ENCODE measurements at places on chromosomes 2 and 18.

DNA sequence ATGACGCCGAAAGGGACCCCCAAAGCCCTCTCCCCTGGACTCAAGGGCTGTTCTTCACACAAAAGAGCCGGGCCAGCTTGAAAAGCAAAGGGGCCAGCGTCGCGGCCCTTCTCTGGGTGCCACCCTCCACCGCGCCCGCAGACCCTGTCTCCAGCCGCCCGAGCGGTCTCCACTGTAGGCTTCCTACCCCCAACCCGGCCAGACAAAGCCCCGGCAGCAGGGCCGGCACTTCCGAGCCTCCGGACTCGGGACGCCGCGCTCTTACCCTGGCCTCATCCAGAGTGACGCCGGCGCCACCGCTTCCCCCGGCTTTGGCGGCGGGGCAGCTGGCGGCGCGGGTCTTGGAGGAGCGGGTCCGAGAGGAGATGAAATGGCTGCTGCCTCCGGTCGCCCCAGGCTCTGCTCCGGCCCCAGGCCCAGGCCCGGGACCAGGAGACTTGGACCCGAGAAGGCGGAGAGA is 603 bp downstream of the ATAD2B start:
- DNase-seq, result peak; percentile 64

DNA sequence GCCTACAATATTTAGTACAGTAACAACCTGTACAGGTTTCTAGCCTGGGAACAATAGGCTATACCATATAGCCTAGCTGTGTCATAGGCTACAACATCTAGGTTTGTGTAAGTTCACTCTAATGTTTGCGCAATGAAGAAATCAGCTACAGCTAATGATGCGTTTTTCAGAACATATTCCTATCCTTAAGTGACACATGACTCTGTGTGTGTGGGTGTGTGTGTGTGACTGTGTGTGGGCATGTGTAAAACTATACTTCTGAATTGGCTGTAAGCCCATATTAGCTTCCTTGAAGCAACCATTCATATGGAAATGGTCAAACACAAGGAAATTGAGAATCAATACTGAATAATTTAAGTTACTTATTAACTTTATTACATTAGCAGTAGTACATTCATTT is 120.8 kb upstream of the SULT1C3 start:
- no peak for DNase-seq

DNA sequence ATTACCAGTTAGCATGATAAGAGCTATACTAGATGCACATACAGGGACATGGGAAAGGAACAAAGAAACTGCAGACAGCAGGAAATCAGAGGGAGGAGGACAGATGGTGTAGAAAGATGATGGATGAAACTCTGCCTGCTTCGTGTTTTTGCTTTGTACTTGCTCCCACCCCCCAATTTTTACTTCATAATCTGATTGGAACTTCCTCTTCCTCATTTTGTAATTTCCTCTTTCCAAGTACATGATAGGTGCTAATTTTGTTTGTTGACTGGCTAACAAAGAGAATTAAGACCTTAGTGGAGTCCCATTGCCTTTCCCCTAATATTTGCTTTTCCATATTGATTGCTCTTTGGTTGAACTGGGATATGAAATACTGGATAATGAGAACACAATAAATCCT is 76.0 kb upstream of the PELI1 start:
- no peak for DNase-seq

DNA sequence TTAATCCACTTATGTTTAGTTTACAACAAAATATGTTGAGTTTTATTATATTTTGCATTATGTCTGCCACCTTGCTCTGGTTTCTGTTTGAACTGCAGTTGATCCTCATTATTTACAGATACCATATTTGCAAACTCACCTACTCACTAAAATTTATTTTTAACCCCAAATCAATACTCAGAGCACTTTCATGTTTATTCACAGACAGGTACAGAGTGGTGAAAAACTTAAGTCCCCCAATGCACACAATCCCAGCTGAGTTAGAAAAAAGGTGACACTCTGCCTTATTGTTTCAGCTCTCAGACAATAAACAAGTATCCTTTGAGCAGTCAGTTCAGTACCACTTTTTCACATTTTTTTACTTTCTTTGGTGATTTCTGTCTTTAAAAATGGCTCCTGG is 13.7 kb downstream of the GCG start:
- no peak for DNase-seq

DNA sequence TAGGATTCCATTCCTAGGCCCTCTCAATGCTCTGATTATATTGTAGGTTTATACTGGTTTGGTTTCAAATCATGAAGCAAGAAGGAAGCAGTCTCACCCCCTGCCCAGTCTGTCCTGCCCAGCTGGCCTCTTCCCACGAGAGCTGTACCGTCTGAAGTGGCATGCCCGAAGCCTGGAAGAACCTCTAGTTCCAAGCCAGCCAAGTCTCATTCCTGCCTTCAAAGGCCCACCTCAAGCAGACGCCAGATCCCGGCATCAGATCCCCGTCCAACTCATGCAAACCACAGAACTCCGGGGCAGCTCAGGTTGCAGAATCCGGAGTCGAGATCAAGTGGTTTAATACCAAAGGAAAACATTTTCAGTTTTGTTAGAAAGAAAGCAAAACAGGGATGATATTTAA is 234.4 kb downstream of the LPIN1 start:
- no peak for DNase-seq

DNA sequence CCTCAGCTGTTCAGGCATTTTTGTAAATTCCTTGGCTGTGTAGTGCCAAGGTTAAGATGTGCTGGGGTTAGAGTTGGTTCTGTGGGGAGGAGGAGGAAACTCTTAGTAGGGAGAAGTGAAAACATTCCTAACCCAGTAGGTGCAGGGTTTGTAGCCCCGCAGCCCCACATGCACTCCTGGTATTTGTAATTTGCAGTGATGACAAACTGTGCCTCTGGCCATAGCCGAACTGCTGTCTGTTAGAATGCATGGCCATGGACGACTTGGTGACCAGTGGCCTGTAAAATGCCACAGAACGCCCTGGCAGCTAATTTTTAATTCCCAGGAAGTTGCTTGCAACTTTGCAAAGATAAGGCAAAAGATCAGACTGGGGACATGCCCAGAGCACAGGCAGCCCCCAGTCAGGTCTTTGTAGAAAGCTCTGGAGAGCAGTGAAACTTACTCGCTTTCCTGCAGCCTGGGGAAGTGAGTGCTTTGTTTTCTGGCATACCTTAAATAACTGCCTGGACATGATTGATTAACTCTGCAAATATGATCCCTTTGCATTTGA is 38.4 kb downstream of the LYPD6B start:
- no peak for DNase-seq
